LHCN-M2 (cell line): ENCODE measurements at places on chromosomes 2 and 18. TPM values are rescaled to one million over a fixed set of nuclear protein-coding genes. Genes with fewer than 3 reads are reported as not detected.
A peak's percentile ranks its signal among the peaks of the same experiment; 100 is the strongest.

- peak; percentile 99 for DNase-seq
Measured at GRCh38 chr18:11500153-11501122, 109.0 kb upstream of the SLC35G4 start.

DNA sequence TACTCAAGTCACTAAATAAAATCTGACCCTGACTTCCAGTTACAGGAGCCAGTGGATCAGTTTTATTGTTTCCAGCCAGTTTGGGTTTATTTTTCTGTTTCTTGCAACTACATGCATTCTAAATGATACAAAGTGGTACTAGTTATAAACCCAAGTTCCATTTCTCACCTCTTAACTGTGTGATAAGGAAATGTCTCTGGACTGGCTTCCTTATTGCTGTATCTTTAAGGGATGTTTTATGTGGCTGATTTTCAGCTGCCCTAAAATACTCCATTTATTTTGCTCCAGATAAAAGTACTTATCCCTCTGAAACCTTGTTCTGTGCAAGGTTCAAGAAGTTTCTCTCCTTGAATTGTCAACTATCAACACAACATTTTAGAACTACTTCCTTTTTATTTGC is 107.9 kb upstream of the DLX2 start:
- no peak for DNase-seq

DNA sequence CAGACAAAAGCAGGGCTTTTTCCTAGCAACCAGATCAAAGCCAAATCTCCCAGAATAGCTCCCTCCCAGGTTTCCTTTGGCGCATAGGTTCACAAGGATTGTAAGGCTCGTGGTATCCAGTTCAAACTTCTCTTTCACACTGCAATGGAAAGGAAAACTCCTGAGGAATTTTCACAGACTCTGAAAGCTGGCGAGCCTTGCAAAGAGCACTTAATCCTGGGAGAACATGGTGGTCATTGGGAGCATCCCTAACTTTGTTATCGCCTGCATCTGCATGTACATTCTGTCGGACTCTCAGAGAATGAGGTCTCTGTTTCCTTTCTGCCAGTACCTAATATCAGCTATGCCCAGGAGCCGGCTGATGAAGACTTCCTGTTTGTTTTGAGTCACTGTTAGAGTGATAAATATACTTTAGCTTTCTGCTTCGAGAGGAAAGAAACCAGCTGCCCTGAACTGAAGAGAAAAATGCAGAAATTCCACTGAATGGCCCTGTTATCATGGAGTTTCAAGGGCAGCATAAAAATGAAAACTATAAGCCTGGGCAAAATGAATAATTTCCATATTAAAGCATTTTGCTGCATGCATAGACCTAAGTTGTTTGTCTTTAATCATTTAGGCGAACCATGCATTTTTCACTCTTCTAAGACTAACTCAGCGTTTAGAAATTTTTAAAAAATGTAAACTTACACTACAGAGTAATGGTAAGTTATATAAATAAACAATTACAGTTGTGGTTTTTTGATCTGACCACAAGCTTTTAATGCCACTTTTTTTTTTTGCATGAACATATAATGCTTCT is 76.4 kb upstream of the ZEB2 start:
- peak; percentile 73 for DNase-seq

- DNase-seq = no peak
Measured at GRCh38 chr2:56326346-56326741, 142.6 kb downstream of the CCDC85A start.

- no peak for DNase-seq
Measured at GRCh38 chr18:2887470-2887869, 40.7 kb downstream of the EMILIN2 start.

- DNase-seq = no peak
Measured at GRCh38 chr2:31078011-31078410, 60.2 kb downstream of the GALNT14 start.

DNA sequence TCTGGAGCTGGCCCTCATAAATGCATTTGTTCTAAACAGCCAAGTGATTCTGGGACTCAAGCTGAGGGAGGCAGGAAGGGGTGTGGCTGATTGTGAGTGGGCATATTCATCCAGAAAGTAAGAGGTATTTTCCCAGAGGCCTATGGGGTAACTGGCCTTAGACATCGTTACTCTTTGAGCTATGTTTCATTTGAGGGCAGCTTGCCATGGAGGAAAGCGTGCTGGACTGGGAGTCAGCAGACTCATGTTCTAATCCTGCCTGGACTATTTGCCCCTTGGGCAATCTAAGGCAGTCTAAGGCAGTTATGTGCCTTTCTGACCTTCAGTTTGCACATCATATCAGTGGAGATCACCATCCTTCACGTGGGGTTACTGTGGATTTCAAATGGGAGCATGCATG is 93.5 kb upstream of the SLC14A2 start:
- DNase-seq = peak; percentile 6

DNA sequence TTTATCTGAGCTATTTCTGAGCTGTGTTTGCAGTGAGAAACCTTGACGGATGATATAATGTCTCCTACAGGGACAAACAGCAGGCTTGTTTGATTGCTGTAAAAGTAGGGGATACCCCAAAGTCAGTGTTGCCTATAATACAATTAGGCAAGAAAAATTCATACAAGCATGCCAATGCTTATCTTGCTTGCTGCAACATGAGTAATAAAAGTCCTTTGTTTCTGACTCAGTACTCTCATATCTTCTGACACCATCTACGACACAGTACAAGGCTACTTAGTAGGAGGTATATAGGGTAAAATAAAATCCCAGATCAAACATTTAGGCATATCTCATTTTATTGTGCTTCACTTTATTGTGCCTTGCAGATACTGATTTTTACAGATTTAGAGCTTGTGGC is 33.0 kb downstream of the ERBB4 start:
- no peak for DNase-seq

DNA sequence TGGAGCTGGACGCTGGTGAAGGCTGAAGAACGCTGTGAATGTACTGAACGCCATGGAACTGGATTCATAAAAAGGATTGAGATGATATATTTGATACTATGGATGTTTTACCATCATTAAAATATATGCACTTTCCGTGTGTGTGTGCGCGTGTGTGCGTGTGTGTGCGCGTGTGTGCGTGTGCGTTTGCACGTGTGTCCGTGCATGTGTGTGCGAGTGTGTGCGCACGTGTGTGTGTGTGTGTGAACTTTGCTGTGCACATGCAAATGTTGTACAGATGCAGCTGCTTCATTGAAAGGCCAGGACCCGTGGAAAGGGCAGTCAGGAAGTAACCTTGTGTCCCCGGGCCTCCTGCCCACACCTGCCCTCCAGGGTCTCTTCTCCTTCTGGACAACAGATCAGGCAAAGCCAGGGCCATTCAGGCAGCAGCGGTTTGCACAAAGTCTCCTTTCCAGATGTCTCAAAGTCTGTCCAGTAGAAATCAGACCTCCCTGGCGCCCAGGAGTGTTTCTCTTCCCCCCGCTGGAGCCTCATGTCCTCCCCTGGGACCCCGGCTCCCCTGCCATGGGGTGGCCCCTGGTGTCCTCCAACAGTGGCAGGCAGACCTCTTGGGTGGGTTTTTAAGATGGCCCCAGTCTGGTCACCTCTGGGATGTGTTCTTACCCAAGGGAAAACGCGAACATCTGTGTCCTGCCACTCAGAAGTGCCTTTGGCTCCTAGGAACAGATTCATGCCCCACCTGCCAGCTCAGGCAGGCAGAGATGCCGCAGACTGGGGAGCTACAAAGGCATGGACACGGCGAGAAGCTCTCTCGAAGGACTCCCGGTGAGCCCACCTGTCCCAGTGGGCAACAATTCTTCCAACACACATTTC is 86.1 kb upstream of the GPC1 start:
- no peak for DNase-seq

DNA sequence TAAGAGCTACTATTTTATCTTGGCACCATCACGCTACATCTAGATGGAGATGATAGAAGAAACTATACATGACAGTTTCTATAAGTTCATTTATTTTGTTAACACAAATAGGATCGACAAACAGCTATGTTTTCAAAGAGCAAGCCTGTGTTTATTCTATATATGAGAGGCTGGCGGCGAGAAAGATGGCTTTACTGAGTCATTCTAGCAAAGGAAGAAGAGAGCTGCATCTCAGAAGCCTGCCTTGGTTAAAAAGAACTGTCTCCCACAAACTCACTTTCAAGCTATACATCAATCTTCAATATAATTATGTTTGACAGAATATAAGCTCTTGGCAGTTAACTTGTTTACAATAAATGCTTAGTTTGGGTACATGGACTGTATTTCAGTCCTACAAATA is 13.0 kb downstream of the SATB2 start:
- DNase-seq = no peak

DNA sequence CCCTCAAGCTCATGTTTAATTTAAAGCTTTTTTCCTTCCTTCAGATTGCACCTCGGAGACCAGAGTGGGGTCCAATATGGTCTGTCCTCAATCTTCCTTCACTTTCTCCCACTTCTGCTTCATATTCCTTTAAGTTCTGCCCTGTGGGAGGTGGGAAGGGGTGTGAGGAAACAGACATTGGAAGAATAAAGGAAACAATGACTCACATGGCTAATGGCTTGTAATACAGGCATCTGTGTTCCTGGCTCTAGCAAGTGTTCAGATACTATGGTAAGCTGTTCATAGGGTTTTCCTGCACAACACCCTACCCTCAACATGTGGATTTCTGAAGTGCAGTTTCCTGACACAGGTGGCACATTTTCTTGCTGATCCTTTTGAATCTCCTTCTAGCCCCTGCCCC is 209.5 kb downstream of the PIK3C3 start:
- DNase-seq = no peak

- DNase-seq = peak; percentile 78
Measured at GRCh38 chr2:55839182-55839819, 84.3 kb downstream of the EFEMP1 start.

DNA sequence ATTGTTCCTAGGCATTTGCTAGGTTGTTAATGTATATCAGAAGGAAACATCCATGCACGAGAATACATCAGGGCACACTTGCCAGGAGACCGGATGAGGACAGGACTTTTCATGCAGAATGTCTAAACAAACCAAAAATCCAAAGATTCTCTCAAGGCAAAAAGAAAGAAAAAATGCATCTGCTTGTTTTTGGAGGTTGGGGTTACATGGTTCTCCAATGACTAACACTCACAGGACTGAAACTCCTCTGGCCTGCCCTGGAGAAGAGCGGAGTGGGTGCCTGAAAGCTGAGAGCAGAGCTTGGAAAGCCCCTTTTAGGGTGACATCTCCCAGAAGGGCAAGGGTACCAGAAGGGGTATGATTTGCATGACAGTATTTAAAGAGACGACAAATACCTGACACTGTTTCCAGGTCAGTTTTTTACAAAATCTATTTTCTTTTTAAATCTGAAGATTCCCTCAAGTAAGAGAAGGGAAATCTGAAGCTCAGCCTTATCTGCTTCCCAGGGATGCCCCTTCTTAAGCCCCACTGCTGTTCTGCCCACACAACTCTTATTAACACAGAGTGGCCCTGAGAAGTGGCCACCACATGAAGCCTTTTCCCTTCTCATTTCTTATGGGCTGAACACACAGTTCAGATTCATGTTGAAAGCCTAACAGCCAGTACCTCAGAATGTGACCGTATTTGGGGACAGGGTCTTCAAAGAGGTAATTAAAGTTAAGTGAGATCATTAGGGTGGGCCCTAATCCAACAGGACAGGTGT is 216.4 kb downstream of the STK39 start:
- peak; percentile 59 for DNase-seq

DNA sequence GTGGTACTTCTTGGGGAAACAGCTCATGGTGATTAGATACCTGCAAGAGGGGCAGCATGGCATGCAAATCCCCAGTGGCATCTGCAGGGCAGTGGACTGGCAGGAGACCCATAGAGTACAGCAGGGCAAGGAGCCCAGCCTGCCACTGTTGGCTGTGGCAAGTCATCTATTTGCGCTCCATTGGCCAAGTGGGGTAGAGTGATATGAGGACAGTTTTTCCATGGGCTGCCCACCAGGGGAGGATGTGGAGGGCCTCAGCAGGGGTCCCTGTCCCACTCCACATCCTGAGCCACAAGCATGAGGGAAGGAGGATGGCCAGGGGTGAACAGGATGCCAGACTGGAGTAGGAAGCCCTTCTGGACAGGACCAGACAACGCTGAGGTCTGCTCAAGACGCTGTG is 50.9 kb upstream of the OTOF start:
- no peak for DNase-seq

GRCh38 chr2:30695749-30696148 is 111.5 kb downstream of the CAPN13 start:
- DNase-seq = no peak

DNA sequence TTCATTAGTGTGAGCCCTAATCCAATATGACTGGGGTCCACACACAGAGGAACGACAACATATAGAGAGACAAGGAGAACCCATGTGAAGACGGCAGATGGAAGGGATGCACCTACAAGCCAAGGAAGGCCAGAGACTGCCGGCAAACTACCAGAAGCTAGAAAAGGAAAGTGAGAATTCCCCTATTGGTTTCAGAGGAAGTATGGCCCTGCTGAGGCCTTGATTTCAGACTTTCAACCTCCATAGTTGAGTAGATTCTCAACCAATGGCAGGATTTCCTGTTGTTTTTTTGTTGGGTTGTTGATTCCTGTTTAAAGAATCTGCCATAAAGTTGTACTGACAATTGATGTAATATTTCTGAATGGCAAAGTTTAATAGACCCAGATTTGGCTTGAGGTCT is 241.5 kb downstream of the SATB2 start:
- no peak for DNase-seq

DNA sequence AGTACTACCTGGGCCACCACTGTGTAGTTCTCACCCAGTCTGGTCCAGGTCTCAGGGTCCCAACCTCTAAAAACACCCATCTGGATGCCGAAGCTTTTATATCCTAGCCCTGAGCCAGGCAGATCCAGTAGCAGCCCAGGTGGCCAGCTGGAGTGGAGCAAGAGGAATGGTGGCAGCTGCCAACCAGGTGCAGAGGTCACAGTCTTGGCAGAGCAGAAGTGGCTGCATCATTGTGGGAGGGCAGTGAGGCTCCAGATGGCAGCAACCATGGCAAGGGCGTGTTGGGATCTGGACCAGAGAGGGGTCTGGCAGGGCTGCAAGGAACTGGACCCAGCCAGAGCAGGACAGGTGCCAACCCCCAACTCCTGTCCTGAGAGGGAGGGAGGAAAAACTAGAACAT is 72.2 kb upstream of the AGAP1 start:
- no peak for DNase-seq

Gene GPC1
- 118 and 124 TPM in 2 replicates for total RNA-seq

Gene TRIB2
- 15.6 and 15.8 TPM in 2 replicates for total RNA-seq

Gene GCFC2
- total RNA-seq = 14.1 and 14.3 TPM in 2 replicates

Gene BCL2L11
- total RNA-seq = 1.4 and 6.9 TPM in 2 replicates

Gene CBLN2
- total RNA-seq = not detected in 2 replicates

Gene C2orf66
- 0.32 TPM in 1 of 2 replicates, not detected in the other for total RNA-seq

Gene ERICH2
- total RNA-seq = not detected in 2 replicates

Gene ACTR3
- total RNA-seq = 307 and 331 TPM in 2 replicates

Gene VWC2L
- under 0.01 TPM in 1 of 2 replicates, not detected in the other for total RNA-seq

Gene SLC9A4
- total RNA-seq = 0.06 TPM in 2 replicates

Gene TRABD2A
- 9.7 and 14.8 TPM in 2 replicates for total RNA-seq
